Stimulated activated CD8-positive, alpha-beta memory T cell treated with anti-CD3 and anti-CD28 coated beads, Interleukin-4, amount 100 ng/mL, for 1 hour (primary cell): ENCODE measurements at places on chromosomes 5 and 9.

- no peak for DNase-seq
These were observed 144.9 kb downstream of the ERCC6L2 start for GRCh38 chr9:96020300-96020791.

DNA sequence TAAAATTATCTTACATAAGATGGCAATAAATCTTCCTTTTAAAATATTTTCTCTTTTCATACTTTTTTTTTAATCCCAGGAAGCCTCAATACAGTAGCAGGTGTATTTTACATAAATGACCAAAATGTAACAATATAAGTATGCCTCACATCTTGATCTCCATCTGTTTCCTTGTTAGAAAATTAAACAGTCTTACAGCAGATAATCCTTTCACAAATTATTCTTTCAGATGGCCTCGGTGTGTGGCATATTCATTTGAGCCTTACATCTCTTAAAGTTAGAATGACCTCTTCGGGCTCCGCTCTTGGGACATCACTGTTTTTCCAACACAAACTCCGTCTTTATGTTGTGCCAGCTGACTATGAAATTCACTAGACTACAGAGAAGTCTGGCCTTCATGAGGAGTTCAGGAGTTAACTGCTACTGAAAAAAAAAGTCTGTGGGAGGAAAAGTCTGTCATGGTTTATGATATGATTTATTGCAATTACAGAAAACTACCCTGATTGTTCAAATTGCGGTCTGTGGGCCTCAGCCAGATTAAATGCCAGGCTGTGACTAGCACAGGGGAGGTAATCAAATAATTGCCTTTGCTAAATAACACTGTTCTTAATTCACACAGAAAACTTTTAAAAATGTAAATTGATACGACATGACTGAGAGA is 292.9 kb upstream of the PUM3 start:
- DNase-seq: no peak

GRCh38 chr5:123921193-123921592 is 409.2 kb downstream of the CSNK1G3 start:
- DNase-seq: no peak

- no peak for DNase-seq
These were observed 14.4 kb upstream of the CDC20B start for GRCh38 chr5:55187370-55187769.

DNA sequence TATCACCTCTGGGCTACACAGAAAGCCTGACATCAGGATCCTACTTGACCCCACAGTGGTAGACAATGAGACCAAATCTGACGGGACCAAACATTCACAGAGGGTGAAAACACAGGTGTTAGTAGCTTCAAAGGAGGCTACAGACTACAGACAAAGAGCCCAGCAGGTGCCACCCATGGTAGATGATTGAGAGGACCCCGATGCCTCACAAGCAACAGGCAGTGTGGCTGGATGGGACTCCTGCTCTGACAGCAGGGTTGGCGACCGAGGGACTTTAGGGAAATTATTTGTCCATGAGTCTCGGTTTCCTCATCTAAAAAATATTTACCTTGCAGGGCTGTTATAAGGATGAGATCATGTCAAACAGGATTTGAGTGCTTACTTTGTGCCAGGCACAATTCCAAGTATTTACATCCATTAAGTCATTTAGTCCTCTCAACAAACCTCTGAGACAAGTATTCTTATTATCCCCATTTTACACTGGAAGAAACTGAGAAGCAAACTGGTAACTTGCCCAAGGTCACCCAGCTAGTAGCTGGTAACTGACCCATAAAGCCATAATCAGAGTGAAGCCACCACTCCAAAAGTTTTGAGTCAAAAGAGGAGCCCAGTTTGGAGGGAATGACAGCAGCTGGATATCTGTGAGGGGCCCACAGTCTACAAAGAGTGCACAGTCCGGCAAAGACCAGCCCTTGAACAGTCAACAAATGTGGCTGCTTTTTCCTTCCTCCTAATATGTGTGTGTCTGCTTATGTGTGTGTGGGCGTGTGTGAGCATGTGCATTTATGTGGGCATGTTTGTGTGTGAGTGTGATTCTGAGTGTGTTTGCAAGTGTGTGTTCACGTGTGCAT is 502.0 kb downstream of the BNC2 start:
- no peak for DNase-seq
